ENCODE measurements at places on chromosomes 6 and 20. TPM values are rescaled to one million over a fixed set of nuclear protein-coding genes. Genes with fewer than 3 reads are reported as not detected.

FOXQ1 gene
- 20.5 TPM for total RNA-seq

BHLHE23 gene
- not detected for total RNA-seq

CDH26 gene
- 3.6 TPM for total RNA-seq

BACH2 gene
- 33.5 TPM for total RNA-seq

CTNNBL1 gene
- total RNA-seq: 60.0 TPM

COL9A3 gene
- 21.2 TPM for total RNA-seq

CST5 gene
- 0.79 TPM for total RNA-seq

TRIM38 gene
- total RNA-seq: 16.1 TPM

COL10A1 gene
- total RNA-seq: 0.14 TPM

- H3K27me3 ChIP-seq: peaks cover 41% of the 10 kb centered on the region
- no peak for DNase-seq
These were observed 8.3 kb downstream of the MDGA1 start for GRCh38 chr6:37689381-37689780.

DNA sequence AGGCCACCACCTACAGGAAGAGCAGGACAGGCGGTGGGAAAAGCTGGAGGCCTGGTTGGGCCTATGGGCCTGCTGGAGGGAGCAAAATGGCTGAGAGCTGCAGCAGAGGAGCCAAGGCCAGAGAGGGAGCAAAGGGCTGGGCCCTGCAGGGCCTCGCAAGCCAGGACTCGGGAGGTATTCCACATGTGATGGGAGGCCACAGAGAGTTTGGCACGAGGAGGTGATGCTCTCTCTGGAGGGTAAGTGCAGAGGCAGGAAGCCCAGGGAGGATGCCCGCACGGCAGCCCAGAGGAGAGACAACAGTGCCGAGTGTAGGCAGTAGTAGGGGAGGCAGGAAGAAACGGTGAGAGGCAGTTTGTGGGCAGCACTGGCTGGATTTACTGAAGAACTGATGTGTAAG, 85.7 kb downstream of the DTNBP1 start:
- H3K4me3 ChIP-seq: no peak overlapping the region
- no peaks in the 10 kb centered on the region for H3K27me3 ChIP-seq
- no peak overlapping the region for H3K27ac ChIP-seq
- peaks cover 4% of the 10 kb centered on the region for H3K36me3 ChIP-seq

DNA sequence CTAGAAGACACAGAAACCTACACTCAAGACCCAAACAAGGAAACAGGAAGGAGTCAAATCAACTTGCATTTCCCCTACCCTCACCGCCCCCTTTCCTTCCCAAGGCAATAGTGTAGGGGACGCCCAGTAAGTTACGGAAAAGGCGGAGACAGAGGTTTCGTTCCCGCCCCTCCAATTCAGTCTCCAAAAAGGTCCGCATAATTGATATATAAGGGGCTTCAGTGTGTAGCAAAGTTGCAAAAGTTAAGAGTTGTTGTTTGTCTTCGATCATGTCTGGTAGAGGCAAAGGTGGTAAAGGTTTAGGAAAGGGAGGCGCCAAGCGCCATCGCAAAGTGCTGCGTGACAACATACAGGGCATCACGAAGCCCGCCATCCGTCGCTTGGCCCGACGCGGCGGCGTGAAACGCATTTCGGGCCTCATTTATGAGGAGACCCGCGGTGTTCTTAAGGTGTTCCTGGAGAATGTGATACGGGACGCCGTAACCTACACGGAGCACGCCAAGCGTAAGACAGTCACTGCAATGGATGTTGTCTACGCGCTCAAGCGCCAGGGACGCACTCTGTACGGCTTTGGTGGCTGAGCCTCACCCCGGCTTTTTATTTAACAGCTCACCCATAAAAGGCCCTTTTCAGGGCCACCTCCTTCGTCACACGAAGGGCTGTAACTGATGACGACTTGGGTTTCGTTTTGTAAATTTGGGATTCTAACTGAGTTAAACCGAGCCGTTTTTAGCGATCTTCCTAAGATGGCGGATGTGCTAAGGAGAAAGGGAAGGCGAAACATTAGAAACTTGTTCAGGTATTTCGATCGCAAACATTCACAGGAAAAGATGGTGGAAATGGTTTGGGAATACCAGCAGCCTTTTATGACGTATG, 124.6 kb upstream of the BTN3A2 start:
- no peak for DNase-seq
- H3K27me3 ChIP-seq: no peaks in the 10 kb centered on the region
- peak overlapping the region; percentile 34 for H3K27ac ChIP-seq

- H3K36me3 ChIP-seq: no peaks in the 10 kb centered on the region
- no peak overlapping the region for H3K27ac ChIP-seq
- peaks cover 3% of the 10 kb centered on the region for H3K4me1 ChIP-seq
- H3K27me3 ChIP-seq: peaks cover 12% of the 10 kb centered on the region
- H3K4me3 ChIP-seq: no peak overlapping the region
These were observed 226.7 kb downstream of the CDH4 start for GRCh38 chr20:61478611-61479305.

DNA sequence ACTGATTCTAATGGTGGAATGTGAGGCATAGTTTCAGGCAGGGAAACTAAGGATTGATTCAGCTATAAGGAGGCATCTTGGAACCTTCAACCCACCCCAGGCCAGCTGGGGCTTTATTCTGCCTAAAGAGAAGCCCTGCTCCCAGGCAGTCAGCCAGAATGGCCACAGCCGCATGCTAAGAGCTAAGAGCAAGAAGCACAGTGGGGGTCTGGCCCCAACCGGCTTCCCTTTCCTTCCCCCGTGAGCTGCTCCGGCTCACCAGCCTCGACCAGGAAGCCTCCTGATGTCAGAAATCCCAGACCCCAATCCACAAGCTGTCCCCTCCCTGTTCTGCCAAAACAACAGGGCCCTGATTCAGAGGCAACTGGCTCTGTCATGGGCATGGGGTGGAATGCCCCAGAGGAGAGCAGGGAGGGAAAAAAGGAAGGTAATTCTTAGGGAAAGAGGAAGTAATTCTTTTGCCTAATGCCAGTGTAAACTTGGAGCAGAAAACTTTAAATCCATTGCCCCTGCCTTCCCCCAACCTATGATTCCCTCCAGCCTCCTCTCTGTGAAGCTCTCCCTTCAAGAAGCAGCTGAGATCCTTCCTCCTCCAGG, 6.9 kb downstream of the GRM4 start:
- no peaks in the 10 kb centered on the region for H3K36me3 ChIP-seq
- no peak overlapping the region for H3K4me3 ChIP-seq
- DNase-seq: no peak
- no peak overlapping the region for H3K27ac ChIP-seq
- peaks cover 79% of the 10 kb centered on the region for H3K27me3 ChIP-seq

GRCh38 chr6:35068644-35069043, 72.5 kb downstream of the TCP11 start:
- peak overlapping the region; percentile 63 for H3K27ac ChIP-seq
- H3K4me1 ChIP-seq: peaks cover 8% of the 10 kb centered on the region
- H3K4me3 ChIP-seq: peak overlapping the region; percentile 24
- peaks cover 19% of the 10 kb centered on the region for H3K36me3 ChIP-seq
- no peak for DNase-seq

GRCh38 chr20:19300395-19300794, 88.0 kb downstream of the SLC24A3 start:
- peaks cover 7% of the 10 kb centered on the region for H3K36me3 ChIP-seq
- no peaks in the 10 kb centered on the region for H3K4me1 ChIP-seq
- no peak for DNase-seq
- H3K27me3 ChIP-seq: peaks cover 7% of the 10 kb centered on the region

- H3K4me3 ChIP-seq: no peak overlapping the region
- H3K27ac ChIP-seq: no peak overlapping the region
- no peak for DNase-seq
These were observed 31.3 kb downstream of the RAB22A start for GRCh38 chr20:58340853-58341252.

DNA sequence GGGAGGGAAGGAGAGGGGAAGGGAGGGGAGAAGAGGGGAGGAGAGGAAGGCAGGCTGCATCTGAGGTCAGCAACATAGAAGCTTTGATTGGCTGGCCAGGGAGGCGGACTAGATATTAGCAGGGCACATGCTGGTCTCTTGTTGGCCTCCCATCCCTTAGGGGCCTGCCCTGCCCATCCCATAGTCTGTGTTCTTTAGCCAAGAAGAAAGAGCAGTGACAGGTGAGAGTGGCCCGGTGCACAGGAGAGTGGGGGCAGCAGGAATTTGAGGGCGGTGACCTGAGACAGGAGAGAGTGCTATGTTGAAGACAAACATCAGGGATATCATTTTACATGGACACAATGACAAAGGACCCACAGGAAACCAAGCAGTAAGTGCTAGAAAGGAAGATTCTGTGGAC, 413.5 kb downstream of the SYNE1 start:
- no peaks in the 10 kb centered on the region for H3K4me1 ChIP-seq
- no peaks in the 10 kb centered on the region for H3K27me3 ChIP-seq
- no peak overlapping the region for H3K27ac ChIP-seq
- DNase-seq: no peak

DNA sequence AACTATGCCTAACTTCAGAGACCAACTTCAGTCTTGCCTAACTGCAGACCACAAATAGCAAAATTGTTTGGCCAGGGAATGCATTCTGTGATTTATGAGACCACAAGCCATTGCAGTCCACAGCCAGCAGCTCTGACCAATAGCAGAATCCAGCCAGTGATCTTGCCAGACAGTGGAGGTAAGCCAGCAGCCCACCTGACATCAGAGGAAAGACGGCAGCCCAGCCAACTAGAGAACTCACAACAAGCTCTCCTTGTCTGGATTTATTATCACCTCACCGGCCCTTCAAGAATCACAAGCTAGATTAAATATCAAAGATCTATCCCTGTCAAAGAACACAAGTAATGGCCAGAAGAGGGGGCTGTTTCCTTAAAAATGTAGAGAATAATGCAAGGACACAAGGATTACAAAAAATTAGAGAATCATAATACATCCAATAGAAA, 66.5 kb upstream of the SLC35F1 start:
- no peaks in the 10 kb centered on the region for H3K4me1 ChIP-seq
- no peak for DNase-seq
- H3K27me3 ChIP-seq: no peaks in the 10 kb centered on the region

GRCh38 chr6:26017632-26017966, 55.0 kb downstream of the TRIM38 start:
- H3K4me3 ChIP-seq: peak overlapping the region; percentile 80
- no peaks in the 10 kb centered on the region for H3K36me3 ChIP-seq
- peaks cover 6% of the 10 kb centered on the region for H3K4me1 ChIP-seq
- DNase-seq: no peak

- H3K27ac ChIP-seq: no peak overlapping the region
- no peak overlapping the region for H3K4me3 ChIP-seq
- H3K4me1 ChIP-seq: peaks cover 4% of the 10 kb centered on the region
- no peak for DNase-seq
- H3K36me3 ChIP-seq: no peaks in the 10 kb centered on the region
- H3K27me3 ChIP-seq: no peaks in the 10 kb centered on the region
These were observed 8.0 kb downstream of the BIRC7 start for GRCh38 chr20:63243604-63244247.

GRCh38 chr6:53943395-53943794, 148.6 kb downstream of the LRRC1 start:
- H3K4me1 ChIP-seq: peaks cover 9% of the 10 kb centered on the region
- no peak for DNase-seq

- DNase-seq: no peak
- H3K4me3 ChIP-seq: no peak overlapping the region
- peaks cover 54% of the 10 kb centered on the region for H3K4me1 ChIP-seq
- peaks cover 4% of the 10 kb centered on the region for H3K36me3 ChIP-seq
These were observed 17.1 kb downstream of the B4GALT5 start for GRCh38 chr20:49696594-49696993.

- no peak for DNase-seq
- peaks cover 35% of the 10 kb centered on the region for H3K4me1 ChIP-seq
- peaks cover 43% of the 10 kb centered on the region for H3K36me3 ChIP-seq
- H3K27ac ChIP-seq: peak overlapping the region; percentile 99
These were observed 8.5 kb downstream of the HSPA1B start for GRCh38 chr6:31836047-31836473.

GRCh38 chr6:68677058-68677457, 42.0 kb downstream of the ADGRB3 start:
- no peaks in the 10 kb centered on the region for H3K36me3 ChIP-seq
- DNase-seq: no peak
- H3K27ac ChIP-seq: no peak overlapping the region
- H3K4me3 ChIP-seq: no peak overlapping the region

- H3K27me3 ChIP-seq: peaks cover 7% of the 10 kb centered on the region
- no peak for DNase-seq
- H3K27ac ChIP-seq: peak overlapping the region; percentile 9
- no peak overlapping the region for H3K4me3 ChIP-seq
- peaks cover under 1% of the 10 kb centered on the region for H3K36me3 ChIP-seq
- peaks cover 25% of the 10 kb centered on the region for H3K4me1 ChIP-seq
These were observed 92.8 kb downstream of the CLIC5 start for GRCh38 chr6:45922728-45923351.

DNA sequence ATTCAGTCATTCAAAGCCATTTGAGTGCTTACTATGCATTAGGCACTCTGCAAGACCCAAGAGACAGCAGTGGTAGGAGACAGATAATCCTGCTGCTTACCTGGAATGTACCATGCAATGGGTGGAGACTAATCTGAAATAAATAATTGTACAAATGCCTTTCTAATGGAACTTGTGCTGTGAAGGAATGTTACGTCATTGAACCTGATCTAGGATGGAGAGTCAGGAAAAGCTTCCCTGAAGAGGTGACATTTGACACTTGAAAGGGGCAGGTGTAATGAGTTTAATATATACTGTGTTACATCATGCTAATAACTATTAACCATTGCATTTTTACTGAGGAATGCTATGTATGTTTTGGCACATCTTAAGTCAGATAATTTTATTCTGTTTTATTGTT, 491.0 kb upstream of the FLRT3 start:
- H3K27me3 ChIP-seq: peaks cover 6% of the 10 kb centered on the region
- H3K4me3 ChIP-seq: no peak overlapping the region
- no peak overlapping the region for H3K27ac ChIP-seq
- H3K4me1 ChIP-seq: peaks cover 16% of the 10 kb centered on the region

GRCh38 chr6:136016228-136017225, 165.0 kb downstream of the PDE7B start:
- H3K4me1 ChIP-seq: peaks cover 22% of the 10 kb centered on the region
- no peak for DNase-seq
- H3K4me3 ChIP-seq: no peak overlapping the region

DNA sequence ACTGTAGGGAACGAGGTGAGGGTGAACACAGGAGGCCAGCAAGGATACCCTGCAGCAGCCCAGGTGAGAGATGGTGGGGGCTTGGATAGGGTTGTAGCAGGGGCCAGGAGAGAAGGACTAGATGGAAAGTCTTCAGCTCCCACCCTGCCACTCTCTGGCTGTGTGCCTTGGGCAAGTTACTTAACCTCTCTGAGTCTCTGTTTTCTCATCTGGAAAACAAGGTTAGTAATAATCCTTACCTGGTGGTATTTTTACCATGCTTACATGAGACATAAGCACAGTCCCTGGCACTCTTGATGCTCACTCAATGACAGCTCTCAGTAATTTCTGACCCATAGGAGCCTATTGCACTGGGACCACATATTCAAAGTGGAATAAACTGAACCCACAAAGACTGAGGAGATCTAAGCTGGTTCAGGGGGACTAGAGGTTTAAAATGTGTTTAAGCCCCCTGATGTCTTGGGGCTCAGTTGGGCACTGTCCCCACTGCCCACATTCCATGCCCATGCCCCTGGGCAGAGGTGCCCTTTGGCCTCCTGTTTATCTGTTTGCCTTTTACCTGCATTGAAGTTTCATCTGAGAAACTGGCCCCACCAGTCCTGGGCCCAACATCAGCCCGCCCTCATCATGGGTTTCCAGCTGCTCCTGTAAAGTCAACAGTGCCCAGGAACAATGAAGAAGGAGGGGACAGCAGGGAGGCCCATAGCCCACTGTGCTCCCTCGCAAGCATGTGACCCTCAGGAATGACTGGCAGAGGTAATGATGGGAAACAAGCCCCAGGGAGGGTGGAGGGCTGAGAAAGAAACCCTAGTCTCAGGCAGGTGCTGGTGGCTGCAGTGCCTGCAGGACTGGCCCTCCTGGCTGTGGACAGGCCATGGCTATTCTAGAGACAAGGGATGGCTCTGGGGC, 104.0 kb downstream of the VEGFA start:
- H3K36me3 ChIP-seq: no peaks in the 10 kb centered on the region
- peaks cover 41% of the 10 kb centered on the region for H3K4me1 ChIP-seq
